ENCODE measurements at places on chromosomes 2 and 18.

- no peak for DNase-seq
Observed at GRCh38 chr2:177758591-177759371, 313.8 kb downstream of the PDE11A start.

DNA sequence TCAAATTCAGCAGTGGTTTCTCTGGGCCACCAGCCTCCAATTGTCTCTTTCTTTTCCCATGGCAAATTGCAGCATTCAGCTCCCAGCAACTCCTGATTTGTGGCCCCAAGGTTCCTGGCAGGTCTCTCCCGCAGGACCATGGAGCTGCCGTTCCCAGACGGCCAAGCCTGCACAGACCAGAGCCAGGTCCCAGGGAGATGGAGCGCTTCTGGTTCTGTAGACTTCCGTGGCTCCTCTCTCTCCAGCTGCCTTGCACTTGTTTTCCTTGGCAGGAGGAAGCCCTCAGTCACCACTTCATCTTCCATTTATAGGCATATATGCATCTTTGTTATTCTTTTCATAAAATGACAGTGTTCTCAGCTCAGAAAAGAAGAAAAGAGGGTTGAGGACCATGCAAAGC is 21.7 kb downstream of the TNP1 start:
- DNase-seq = no peak

GRCh38 chr2:220315098-220315823 is 687.8 kb downstream of the SLC4A3 start:
- no peak for DNase-seq

- DNase-seq = no peak
Observed at GRCh38 chr2:24449344-24449743, 41.7 kb upstream of the NCOA1 start.

DNA sequence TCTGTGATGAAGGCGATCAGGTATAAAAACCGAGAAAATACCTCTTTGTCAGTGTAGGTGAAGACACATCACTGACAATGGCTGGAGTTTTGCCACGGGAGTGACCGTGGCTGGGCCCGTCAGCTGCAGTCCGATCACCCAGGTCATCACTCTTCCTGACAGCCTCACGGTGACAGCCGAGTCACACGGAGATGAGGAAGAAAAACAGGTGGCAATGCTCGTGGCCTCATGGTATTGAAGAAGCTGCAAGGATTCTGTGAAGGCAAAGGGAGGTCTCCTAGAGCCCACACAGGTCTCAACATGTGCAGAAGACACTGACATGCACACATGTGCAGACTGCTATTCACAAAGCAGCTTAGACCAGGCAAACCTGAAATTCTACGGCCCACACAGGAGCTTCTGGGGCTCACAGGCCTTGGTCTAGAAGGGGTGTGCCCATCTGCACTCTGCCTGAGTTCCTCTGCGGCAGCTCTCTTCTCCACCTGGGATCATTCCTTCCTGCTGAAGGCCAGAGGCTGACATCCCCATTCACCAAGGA is 7.4 kb downstream of the COPS9 start:
- no peak for DNase-seq

DNA sequence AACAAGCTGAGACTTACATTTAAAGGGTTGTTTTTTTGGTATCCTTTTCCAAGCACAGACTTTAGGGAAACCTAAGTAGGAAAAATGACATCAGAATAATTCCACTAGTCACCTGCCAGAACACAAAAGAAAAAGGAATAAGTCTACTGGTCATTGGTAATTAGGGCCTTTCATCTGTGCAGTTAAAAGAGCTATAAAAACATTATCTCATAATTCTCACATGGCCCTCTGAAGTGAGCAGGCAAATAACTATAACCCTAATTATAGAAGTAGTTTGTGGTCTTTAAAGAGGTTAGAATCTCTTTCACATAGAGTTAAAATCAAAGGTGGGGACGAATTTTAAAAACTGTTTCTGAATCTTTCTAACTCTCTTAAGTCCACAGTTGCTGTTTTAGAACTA is 111.1 kb upstream of the B3GNT2 start:
- DNase-seq = no peak

DNA sequence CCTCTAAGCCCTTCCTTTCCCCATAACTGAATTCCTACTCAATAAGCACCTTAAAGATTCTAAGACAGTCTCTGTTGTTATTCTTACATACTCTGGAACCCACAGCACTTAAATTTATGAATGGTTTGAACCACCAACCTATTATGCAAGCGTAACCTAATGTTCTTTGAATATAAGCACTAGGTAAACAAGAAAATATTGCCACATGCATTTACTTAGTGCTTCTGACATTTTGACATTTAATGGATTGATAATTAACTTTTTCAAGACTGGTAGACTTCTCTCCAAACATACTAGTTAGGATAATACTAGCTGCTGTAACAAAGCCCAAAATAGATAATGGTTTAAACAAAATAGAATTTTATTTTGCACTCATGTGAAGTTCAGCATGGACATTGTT is 164.8 kb downstream of the ARHGAP15 start:
- no peak for DNase-seq

GRCh38 chr2:61721382-61721781 is 132.5 kb downstream of the FAM161A start:
- DNase-seq = no peak

GRCh38 chr18:39799006-39799405 is 2156.0 kb upstream of the PIK3C3 start:
- DNase-seq = no peak

DNA sequence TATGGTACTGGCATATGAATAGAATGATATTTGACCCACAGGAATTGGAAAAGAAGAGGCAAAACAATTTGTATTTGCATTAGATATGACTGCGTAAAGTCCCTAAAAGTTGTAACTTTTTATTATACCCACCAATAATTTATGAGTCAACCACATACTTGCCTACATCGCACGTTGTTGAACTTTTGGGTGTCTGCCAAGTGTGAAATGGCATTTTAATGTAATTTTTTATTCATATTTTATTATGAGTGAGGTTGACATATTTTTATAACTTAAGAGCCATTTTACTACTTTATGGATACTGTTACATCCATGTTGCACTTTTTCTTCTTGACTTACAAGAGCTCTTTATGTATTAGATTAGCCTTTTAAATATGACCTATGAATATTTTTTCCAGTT is 4.6 kb downstream of the DSC2 start:
- DNase-seq = no peak

DNA sequence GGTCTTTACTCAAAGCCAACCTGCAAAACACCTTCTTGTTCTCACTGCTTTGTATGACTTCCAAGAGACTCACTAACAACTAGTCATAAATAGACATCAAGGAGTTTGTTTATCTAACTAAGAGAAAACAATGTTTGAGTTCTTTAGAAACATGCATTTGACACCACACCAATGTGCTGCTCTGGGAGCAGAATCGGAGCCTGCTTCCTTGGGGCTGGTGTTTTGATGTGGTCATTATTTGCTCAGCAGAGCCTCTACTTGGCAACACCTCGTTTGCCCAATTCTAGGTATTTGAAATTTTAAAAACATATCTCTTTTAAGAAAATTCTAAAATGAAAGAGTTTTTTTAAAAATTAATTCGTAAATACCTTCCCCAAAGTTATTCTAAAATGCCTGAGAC is 167.5 kb downstream of the BCL2 start:
- DNase-seq = no peak

- no peak for DNase-seq
Observed at GRCh38 chr2:119049968-119050704, 108.1 kb downstream of the MARCO start.

- DNase-seq = no peak
Observed at GRCh38 chr2:161379740-161380139, 36.4 kb upstream of the TBR1 start.

- DNase-seq = no peak
Observed at GRCh38 chr2:12303181-12304030, 413.3 kb upstream of the TRIB2 start.

DNA sequence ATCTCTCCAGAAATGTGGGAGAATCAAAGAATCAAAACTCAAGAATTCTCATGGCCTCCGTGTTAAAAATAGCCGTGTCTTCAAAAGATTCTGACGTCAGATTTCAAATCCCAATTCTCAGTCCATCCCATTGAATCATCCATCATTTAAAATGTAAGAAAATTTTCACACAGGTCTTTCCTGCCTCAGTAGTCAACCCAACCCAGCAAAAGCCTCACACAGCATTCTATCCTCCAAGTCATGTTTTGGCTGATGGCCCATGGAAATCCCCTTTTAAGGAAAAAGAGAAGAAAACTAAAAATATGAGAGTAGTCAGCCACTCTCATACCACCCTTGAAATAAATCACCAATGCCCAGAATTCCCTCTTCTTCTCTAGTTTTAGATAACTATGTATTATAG is 211.8 kb downstream of the C1D start:
- no peak for DNase-seq

- DNase-seq = no peak
Observed at GRCh38 chr2:30622452-30622851, 175.4 kb downstream of the LCLAT1 start.

DNA sequence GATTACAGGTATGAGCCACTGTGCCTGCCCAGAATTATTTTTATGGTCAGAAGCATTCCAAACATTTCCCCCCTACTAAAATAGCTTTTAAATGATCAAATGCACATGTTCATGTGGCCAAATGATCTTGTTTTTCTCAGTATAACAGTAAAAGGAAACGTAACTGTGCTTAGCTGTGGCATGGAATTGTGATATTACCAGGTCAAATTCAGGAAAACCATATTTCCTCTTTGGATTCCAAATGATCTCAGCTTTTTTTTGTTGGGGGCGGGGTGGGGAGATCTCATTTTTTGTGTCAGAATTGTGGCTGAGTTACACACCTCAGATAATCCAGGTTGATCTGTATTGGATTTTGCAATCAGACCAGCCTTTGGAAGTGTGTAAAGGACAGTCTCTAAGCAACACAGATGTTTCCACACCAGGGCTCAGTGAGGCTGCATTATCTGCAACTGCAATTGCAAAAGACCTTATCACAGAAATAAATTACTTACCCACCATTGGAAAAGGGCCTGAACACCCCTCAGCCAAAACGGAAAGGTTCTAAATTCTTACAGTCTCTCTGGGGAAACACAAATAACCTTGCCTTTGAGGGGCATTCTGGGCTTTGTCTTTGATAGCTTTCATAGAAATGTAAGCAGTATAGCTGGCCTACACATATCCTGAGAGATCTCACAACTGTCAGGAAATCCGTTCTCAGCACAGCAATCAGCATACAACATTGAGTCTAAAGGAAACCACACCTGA is 8.4 kb downstream of the CASP10 start:
- DNase-seq = no peak

DNA sequence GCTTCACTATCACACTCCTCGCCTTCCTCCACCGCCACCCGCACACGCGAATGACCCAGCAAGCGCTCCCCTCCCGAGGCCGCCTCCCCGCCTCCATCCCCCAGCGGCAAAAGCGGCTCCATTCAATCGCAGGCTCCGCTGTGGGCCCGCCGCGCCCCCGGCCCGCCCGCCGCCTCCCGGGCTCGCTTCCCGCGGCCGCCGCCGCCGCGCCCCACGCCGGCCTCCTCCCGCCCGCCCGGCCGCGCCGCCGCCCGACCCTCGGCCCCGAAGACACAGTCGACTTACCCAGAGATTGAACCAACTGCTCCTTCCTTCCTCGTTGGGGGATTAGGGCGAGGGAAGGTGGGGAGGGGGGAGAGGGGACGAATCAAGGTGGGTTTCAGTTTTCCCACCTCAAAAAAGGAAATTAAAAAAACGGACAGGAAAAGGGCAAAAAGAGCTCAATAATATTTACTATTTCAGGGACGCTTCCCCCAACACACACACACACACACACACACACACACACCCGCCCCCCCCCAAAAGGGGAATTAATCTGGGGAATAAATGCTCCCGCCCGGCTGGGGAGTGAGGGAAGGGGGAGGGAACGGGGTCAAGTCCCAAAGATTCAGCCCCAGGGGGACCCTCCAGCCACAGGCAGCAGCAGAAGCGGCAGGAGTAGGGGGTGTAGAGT is 743 bp downstream of the XPO1 start:
- peak; percentile 16 for DNase-seq

Measured in activated T-cell treated with anti-CD3 and anti-CD28 coated beads for 24 hours (primary cell).